ENCODE measurements at places on chromosomes 16 and 17.

DNA sequence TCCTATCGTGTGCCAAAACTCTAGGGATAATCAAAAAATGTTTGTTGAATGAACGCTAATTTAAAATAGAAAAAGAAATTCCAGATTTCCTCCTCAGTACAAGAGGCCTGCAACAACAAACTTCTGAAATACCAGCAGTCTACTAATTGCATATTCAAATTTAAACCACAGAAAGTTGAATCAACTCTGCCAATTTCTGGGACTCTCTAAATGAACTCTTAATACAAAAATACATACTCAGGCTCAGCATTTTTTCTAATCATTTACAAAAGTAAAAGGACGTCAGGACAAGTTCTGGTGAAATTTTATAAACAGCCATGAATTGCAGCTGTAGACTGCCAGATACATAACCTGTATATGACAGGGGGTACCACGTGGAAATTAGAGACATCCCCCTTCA lies 49.0 kb downstream of the KANSL1 start:
- no peak for DNase-seq

DNA sequence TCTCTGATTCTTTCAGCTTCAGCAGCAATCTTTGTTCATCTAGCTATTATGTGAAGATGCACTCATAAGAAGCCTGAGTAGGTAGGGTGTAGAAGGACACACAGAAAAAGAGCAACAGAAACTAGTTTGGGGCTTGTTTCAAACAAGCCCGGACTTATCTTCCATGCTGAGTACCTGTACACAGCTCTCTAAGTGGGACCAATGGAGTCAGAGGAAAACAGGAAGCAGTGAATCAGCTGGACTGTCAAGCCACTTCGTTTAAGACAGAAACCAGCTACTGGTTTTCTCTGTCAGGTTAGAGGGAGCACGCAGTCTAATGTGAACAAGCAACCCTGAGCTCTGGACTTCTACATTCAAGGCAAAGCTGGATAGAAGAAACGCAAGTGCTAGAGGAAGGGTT lies 16.0 kb downstream of the MAP2K6 start:
- no peak for DNase-seq

GRCh38 chr17:6603744-6604325 lies 36.7 kb downstream of the KIAA0753 start:
- no peak for DNase-seq

DNA sequence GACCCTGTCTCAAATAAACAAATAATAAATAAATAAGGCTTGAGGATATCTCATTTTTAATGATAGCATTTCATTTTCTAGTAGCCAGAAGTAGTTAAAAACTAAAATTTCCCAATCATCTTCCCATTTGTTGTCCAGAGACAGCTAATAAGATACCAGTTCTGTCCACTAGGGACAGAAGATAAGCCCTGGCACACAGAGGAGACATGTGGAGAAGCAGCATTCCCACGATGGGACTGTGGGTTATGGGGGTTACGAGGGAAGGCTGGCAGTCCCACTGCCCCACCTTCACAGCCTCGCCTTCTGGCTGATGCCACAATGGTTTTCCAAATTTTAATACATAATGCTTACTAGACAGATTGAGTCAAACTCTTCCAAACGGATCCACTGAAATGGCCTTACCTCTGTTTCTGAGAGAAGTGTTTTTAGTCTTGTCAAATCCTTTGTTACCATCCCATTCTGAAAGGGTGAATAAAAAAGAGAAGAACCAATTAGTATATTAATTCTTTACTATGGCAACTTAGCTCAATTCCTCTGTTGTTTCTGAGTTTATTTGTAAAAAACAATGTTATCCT lies 44.2 kb downstream of the HELZ start:
- no peak for DNase-seq

DNA sequence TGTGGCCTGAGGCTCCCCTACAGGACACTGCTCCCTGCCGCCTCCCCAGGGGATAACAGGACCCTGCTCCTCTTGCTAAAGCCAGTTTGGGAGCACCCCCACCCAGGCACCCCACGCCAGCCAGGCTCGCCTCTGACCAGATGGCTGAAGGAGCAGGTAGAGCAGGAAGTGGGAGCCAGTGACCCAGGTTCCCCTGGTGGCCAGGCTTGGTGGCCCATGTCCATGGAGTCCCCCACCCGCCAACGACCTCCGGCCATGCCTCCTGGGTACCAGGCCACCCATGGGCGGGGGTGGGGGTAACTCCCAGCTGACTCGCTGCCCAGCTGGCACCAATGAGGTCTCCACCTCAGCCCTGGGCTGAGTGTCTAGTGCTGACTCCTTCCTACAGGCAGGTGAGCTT lies 10.0 kb downstream of the BCAR1 start:
- no peak for DNase-seq

DNA sequence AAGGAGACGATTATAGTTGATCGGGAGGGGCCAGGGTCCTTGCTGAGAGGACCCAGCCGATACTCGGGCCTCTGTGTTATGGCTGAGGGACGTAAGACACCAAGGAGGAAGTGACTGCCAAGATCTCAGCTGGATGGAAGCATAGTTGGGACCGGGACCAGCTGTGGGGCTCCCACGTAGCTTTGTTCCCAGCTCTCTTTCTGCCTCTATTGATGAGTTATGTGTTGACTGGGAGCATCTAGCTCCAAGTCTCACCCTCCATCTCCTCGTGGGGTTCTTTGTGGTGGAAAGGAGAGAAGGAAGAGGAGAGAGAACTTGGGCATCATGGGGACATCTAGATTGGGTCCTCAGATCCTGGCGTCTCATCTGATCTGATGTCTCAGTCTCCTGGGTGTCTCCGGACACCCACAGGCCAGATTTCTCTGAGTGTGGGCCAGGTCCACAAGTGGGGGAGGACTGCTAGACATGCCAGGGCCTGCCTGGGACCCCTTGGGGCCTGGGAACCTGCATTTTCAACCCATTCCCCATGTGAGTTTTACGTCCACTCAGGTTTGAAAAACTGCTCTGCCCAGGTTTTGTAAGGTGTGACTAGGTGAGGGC lies 1.0 kb downstream of the MGRN1 start:
- DNase-seq, result no peak
